ENCODE measurements at places on chromosomes 5 and 9.
A peak's percentile ranks its signal among the peaks of the same experiment; 100 is the strongest.

DNA sequence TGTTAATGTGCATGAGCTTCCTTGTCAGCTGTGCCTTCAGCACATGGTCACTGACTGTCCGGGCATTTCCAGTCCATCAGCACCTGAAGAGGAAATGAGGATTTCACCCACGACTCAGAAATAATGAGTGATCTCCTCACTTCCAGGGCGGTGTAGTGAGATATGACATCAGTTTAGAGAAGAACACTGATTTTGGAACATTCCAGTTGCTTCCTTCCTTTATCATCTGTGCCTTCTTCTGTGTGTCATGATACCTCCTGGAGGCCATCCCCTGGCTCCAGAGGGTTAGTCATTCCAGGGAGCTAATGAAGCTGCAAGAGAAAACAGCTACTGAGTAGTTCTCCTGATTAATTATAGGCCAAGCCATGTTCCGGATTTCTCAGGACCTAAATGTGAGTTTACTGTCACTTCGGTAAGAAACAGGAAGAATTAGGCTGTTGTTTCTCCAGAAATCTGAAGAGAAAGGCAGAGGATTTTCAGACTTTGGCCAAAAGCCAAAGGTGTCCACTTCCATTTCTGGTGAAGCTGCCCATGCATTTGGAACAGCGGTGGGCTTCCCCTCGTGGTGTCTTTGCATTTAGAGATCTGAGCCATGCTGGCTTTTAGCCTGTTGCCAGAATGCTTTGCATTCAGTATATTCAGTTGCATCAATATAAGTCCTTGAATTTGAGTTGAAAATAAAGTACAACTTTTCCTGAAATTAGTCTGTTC is 161.3 kb upstream of the OTULINL start:
- DNase-seq = no peak

DNA sequence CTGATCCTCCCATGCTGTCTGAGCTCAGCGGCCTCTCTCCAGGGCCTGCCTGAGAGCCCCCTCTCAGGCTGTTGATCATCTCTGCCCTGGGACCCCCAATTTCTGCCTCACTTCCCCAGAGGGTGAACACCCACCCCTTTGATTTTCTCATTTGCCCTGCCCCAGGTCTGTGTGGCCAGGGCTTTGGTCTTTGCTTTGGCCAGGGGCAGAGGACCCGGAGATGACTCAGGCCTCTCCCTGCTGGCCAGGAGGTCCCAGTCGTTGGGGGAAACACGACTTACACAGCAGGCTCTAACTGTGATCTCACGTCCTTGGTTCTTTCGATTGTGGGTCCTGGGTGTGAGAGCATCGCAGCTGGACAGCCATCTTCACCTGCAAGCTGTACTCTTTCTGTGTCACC is 1.1 kb upstream of the ADAMTS2 start:
- DNase-seq = no peak

- no peak for DNase-seq
Observed at GRCh38 chr5:127684726-127685467, 18.3 kb upstream of the CCDC192 start.

DNA sequence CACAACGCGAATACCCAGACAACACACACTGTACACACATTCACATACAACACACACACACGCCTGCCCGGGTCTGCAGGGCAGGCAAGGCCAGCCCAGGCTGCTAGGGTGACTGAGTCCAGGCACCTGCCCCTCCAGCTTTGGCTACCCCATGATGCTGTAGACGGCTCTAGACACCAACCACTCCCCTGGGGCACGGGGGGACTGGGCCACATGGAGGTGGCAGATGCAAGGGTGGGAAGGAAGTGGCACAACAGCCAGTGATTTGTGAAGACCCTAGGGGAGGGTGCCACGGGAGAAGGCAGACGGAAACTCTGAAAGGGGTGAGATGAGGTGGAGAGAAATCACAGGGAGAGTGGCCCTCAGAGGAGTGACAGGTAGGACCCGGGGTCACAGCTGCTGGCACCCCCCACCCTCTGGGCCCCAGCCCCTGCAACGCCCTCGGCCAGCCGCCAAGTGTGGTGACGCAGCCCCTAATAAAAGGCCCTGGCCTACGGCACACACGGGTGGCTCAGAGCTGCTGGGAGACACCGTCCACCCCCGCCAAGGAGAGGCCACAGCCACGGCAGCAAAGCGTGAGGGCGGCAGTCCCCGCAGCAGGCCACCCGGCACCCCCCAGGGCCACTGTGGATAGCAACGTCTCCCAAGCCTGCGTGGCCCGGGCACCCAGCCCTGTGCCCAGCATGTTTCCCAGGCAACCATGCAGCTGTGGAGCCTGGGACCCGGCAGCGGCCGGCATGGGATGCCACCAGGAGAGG is 6.6 kb upstream of the CCDC187 start:
- DNase-seq = no peak

GRCh38 chr5:88606626-88607025 is 276.4 kb downstream of the MEF2C start:
- no peak for DNase-seq

DNA sequence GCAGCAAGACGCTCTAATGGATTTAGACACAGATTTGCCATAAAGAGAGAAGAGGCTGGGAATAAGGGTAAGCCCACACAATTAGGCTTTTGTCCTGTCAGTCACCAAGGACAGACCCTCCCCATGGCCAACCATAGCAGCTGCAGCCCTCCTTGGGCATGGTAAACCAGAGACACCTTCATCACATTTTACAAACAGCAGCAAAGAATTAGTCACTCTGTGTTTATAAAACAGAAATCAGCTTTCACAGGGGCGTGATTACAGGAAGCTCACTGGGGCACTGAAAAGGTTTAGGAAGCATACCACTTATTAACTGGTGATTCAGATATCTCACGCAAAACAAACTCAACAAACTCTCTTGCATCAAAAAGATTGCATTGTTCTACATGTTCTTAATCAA is 37.3 kb upstream of the ZNF622 start:
- DNase-seq = no peak

DNA sequence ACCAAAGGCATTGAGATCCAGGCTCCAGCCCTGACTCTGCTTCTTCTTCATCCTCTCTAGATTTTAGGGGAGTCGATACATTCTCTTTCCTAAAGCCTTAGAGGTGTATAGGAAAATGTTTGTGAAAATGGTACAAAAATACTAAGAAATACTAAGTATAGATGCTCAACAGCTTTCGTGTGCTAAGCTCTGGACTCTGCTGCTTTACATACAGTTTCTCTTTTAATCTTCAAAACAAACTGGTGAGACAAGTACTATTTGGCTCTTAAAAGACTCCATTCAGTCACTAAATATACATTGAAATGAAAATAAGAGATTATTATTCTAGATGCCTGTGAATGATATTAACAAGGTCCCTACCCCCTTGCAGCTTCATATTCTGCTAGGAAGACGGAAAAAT is 174.5 kb upstream of the TRPM3 start:
- DNase-seq = no peak

GRCh38 chr5:79613549-79613948 is 1.3 kb downstream of the TENT2 start:
- no peak for DNase-seq

DNA sequence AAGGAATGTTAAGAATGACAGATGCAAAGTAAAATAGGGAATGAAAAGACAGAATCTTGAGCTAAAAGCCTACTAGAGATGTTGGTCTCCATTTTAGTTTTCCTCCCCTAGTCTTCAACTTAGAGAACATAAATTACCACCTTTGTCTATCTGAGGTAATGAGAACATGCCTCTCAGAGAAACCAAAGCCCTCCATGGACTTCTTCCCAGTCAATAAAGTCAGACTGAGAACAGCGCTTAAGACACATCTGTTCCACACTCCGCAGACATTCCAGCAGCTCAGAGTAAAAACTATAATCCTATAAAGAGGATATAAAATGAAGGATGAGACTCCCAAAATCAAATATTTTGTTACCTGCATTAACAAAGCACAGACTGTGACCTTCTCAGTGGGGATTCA is 79.2 kb downstream of the DPYSL3 start:
- no peak for DNase-seq

DNA sequence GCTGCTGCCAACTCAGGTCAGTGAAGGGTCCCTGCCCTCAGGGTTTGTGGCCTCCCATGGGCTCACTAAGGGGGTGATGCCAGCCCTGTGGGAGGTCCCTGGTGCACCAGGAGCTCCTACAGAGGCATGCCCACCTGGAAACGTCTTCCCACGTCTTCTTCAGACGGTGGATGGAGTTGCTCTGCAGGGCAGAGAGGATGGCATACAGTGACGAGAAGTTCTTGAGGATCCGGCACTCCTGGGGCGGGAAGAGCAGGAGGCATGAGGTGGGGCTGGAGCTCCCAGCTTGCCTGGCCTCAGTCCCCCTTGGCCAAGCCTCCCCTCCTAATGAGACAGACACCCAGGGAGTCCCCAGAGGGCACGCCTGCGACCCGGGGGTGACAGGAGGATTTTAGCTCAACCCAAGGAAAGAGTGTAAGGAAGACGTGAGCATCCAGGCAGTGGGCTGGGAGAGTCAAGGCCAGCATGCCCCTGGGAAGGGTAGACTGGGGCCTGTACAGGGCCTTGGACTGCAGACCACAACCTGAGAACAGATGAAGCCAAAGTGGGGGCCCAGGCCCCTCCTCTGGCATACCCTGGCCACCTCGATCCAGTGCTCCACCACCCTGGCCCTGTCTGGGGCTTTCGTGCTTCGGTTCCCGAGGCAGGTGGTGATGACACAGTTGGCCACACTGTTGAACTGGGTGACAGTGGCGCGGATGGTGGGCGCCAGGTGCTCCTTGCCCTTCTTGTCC is 14.4 kb downstream of the RALGDS start:
- DNase-seq = no peak

DNA sequence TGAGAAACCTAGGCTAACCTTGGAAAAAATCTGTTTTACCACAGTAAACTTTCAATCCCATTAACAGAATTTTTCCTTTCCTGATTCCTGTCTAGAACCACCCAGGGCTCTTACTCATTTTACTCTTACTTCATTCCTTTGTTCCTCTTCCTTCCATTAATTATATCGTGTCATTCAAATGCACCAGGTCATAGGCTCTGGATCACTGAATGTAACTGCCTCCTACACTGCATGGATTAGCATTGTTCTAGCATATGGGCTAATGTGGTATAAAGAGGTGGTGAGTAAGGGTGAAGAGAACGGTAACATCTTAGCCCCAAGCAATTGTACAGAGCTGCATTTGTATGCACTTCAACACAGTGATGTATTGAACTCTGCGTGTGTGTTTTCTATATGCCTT is 49.5 kb upstream of the SPINK5 start:
- peak; percentile 5 for DNase-seq

- DNase-seq = no peak
Observed at GRCh38 chr5:57004800-57005199, 52.9 kb upstream of the MIER3 start.

DNA sequence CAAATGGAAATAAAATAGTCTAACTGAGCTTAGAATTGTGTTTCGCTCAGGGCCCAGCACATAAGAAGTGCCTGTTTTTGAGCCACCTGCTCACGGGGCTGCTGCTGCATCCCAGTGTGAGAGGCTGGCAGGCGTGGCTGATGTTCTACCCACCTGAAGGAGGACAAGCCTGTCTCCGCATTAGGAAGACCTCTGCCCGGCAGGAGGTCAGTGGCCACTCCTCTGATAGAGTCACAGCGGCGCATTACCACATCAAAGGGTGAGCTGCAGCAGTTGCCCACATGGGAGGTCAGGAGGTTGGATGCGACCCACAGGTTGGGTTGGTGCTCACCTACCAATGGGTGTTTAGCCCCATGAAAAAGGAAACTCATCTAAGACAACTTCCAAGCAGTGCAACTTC is 3.7 kb upstream of the SLC6A7 start:
- DNase-seq = no peak

- DNase-seq = peak; percentile 99
Observed at GRCh38 chr5:167699432-167699831, 592.0 kb upstream of the WWC1 start.

- DNase-seq = no peak
Observed at GRCh38 chr9:7974335-7974960, 174.9 kb upstream of the DMAC1 start.

DNA sequence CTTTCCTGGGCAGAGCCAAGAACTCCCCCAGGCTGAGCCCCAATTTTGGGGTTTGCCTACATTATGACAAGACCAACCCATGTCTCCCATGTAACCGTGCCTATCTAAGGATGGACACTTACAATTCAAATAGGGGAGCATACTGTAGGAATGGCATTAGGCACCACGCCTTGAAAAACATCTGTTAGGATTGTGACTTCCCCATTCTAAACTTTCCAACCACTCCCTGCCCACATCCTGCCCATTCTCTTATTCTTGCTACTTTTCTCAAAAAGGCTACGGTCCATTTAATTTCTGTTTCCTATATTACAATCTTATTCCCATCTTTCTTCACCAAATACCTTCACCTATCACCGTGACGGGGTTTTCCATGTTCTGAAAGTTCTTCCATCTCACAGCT is 99.2 kb downstream of the LPAR1 start:
- DNase-seq = no peak

GRCh38 chr5:58156973-58157701 is 302.7 kb downstream of the PLK2 start:
- DNase-seq = peak; percentile 13

DNA sequence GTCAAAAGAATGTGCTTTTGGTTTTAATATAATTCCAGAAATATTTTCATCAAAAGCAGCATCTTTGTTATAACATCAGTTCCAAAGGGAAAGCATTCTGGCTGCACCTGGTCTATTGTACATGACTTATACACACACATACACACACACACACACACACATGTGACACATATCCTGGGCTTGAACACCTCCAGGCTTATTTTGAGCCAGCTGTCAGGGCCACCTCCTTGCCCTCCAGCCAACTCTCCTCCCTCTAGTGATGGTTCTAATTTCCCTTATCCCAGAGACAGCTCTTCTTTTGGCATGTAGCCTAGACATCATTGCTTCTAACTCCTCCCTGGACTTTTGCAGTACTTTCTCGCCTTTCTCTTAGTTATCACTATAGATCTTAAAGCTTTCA is 115.0 kb downstream of the PIK3R1 start:
- peak; percentile 25 for DNase-seq

GRCh38 chr9:133737774-133738639 is at the start of gene SARDH:
Gene SARDH, minus strand, starts transcription at chr9:133738352. Its CDS starts 4,179 bp downstream, at chr9:133734173.
- DNase-seq = peak; percentile 35

DNA sequence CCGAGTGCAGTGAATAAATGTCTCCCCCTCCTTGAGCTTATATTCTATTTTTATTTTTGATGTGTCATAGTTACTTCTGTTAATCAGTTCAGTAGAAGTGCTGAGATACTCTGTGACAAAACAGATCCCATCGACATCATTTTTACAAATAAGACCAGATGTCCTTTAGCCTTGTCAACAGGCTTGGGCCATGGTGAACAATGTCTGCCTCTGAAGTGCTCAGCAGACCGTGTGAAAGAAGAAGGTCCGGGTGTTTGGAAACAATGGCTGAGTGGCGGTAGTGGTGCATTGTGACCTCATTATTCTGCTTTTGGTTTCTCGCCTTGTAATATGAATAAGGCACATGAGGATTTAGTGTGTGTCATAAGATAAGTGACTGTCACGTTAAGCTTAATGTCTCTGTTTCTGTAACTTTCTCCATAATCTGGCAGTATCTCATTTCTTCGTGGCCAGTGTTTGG is 71.2 kb downstream of the SYK start:
- no peak for DNase-seq
